ENCODE measurements at places on chromosomes 2 and 18. TPM values are rescaled to one million over a fixed set of nuclear protein-coding genes. Genes with fewer than 3 reads are reported as not detected.
A peak's percentile ranks its signal among the peaks of the same experiment; 100 is the strongest.

The GKN2 gene
- total RNA-seq: not detected

The ERMN gene
- 0.17 TPM for total RNA-seq

The SKOR2 gene
- total RNA-seq: not detected

The SERPINB13 gene
- total RNA-seq: not detected

The ERBB4 gene
- total RNA-seq: 0.17 TPM

The IL36G gene
- not detected for total RNA-seq

DNA sequence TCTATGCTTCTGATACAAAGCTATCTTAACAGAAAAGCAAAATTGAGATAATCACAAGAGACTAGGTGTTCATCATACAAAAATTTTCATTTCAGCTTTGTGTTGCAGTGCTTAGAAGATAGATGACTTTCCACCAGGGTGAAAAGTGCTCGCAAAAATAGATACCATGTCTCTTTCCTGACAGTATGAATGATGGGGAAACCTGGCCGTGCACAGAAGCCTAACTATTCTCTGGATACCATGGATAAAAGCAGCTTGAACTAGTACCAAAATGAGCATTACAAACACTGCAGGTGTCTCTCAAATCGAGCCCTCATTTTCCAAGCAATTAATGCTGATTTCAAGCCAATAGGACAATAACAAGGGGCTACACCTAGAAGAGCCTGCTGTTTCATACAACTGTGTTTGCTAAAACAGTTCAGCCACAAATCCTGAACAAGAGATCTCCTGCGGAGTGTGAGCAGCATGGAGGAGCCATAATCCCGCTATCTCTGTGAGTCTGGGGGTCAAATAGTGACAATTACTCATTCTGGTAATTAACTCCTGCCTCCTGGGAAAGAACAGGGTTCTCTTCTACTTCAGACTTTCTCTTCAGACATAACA, 507.6 kb downstream of the PID1 start:
- H3K27me3 ChIP-seq: no peaks in the 10 kb centered on the region
- H3K4me1 ChIP-seq: no peaks in the 10 kb centered on the region
- DNase-seq: no peak
- no peak overlapping the region for H3K27ac ChIP-seq
- no peaks in the 10 kb centered on the region for H3K36me3 ChIP-seq

DNA sequence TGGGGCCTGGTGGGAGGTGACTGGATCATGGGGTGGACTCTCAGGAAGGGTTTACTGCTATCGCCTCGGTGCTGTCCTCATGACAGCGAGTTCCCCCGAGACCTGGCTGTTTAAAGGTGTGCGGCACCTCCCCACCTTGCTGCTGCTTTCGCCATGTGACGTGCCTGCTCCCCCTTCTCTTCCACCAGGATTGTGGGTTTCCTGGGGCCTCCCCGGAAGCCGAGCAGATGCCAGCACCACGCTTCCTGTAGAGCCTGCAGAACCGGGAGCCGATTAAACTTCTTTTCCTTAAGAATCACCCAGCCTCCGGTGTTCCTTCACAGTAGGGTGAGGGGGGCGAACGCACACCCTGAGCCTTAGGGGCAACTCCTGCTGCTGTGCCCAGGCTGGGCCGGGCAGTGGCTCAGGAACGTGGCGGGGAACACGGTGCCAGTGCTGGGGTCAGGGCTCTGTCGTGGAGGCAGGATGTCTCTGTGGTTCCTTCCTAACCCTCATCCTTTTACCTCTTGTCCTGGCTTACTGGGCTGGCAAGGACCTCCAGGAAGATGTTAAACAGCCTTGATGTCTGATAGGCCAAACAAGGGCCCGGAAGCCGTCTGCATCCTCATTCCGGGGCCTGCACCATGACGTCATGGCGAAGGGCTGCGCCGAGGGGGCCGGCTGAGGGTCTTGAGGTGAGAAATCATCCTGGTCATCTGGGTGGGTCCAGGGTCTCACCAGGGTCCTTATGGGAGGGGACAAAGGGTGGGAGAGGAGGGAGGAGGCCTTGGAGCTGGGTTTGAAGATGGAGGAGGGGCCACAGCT, 12.7 kb downstream of the NEU4 start:
- no peaks in the 10 kb centered on the region for H3K4me1 ChIP-seq
- no peaks in the 10 kb centered on the region for H3K27me3 ChIP-seq
- no peak overlapping the region for H3K27ac ChIP-seq
- H3K36me3 ChIP-seq: no peaks in the 10 kb centered on the region

- DNase-seq: no peak
- H3K27me3 ChIP-seq: no peaks in the 10 kb centered on the region
- no peaks in the 10 kb centered on the region for H3K36me3 ChIP-seq
- H3K27ac ChIP-seq: no peak overlapping the region
Measured at GRCh38 chr18:79367480-79367879, 28.2 kb upstream of the NFATC1 start.

GRCh38 chr2:34853646-34854045, 1254.5 kb upstream of the FAM98A start:
- H3K27ac ChIP-seq: no peak overlapping the region
- H3K4me1 ChIP-seq: no peaks in the 10 kb centered on the region
- no peaks in the 10 kb centered on the region for H3K36me3 ChIP-seq

DNA sequence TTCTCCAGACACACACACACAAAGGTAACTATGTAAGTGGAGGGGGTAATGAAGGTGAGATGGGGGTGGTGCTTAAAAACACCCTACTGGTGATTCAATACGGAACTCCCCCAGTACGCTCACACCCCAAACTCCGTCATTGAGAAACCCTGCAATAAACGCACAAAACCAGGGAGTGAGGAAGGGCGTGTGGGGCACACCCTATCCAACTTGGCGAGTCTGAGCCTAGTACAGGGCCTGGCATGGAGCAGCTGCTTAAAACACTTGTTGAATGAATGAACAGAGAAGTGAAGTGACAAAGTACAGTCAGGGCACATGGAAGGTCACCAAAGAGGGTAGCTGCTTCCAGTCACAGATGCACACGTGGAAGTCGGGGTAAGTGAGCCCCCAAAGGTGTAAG, 146.8 kb upstream of the SMAD2 start:
- no peaks in the 10 kb centered on the region for H3K27me3 ChIP-seq
- H3K36me3 ChIP-seq: no peaks in the 10 kb centered on the region
- no peak overlapping the region for H3K4me3 ChIP-seq
- H3K27ac ChIP-seq: no peak overlapping the region
- H3K4me1 ChIP-seq: no peaks in the 10 kb centered on the region
- no peak for DNase-seq

- H3K36me3 ChIP-seq: peaks cover 5% of the 10 kb centered on the region
- H3K27ac ChIP-seq: no peak overlapping the region
- H3K27me3 ChIP-seq: no peaks in the 10 kb centered on the region
- H3K4me3 ChIP-seq: no peak overlapping the region
- no peaks in the 10 kb centered on the region for H3K4me1 ChIP-seq
- no peak for DNase-seq
Measured at GRCh38 chr2:191836853-191837769, 9.8 kb downstream of the CAVIN2 start.

DNA sequence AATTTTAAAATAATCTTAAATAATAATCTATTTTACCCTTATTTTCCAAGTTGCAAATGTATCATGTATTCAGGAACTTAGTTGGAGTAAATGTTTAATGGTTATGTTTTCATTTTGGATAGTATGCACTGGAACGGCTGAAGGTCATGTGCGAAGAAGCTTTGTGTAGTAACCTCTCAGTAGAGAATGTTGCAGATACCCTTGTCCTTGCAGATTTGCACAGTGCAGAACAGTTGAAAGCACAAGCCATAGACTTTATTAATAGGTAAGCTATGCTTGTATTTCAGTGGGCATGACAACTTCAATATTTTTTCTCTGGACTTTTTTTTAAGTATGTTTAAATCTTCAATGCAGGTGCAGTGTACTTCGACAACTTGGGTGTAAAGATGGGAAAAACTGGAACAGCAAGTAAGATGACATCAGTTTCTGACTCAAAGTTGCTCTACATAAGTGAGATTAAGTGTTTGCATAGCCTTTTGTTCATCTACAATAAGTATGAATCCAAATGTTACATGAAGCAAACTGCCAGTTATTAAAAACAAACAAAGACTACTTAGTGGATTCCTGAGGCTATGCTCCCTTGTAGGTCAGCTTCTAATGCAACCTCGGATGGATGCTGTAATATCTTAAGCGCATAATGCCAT, 63.1 kb downstream of the SPOPL start:
- no peaks in the 10 kb centered on the region for H3K36me3 ChIP-seq
- no peak overlapping the region for H3K27ac ChIP-seq
- H3K4me1 ChIP-seq: no peaks in the 10 kb centered on the region
- no peaks in the 10 kb centered on the region for H3K27me3 ChIP-seq
- DNase-seq: peak; percentile 33

DNA sequence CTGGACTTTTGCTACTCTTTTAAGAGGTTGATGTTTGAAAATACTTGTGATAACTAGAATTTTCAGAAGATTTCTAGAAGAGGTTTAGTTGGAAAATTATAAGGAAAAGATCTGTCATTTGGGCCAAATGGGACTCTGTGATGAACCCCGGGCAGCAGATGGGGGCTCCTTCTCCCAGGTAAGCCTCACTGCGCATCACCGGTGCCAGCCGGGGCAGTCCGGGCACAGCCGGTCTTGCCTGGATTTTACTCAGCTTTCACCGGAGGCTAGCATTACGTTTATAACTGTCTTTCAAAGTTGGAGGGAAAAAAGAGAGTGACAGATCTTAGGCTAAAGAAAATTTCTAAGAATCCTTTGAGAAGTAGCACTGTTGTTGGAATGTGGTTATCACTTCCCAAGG, 97.4 kb upstream of the B3GNT7 start:
- no peaks in the 10 kb centered on the region for H3K4me1 ChIP-seq
- H3K27ac ChIP-seq: no peak overlapping the region
- H3K4me3 ChIP-seq: no peak overlapping the region
- H3K36me3 ChIP-seq: peaks cover 5% of the 10 kb centered on the region
- no peaks in the 10 kb centered on the region for H3K27me3 ChIP-seq

- H3K27ac ChIP-seq: no peak overlapping the region
- DNase-seq: no peak
- no peak overlapping the region for H3K4me3 ChIP-seq
- no peaks in the 10 kb centered on the region for H3K36me3 ChIP-seq
- no peaks in the 10 kb centered on the region for H3K4me1 ChIP-seq
Measured at GRCh38 chr18:13455471-13455870, 236.9 kb downstream of the LDLRAD4 start.

DNA sequence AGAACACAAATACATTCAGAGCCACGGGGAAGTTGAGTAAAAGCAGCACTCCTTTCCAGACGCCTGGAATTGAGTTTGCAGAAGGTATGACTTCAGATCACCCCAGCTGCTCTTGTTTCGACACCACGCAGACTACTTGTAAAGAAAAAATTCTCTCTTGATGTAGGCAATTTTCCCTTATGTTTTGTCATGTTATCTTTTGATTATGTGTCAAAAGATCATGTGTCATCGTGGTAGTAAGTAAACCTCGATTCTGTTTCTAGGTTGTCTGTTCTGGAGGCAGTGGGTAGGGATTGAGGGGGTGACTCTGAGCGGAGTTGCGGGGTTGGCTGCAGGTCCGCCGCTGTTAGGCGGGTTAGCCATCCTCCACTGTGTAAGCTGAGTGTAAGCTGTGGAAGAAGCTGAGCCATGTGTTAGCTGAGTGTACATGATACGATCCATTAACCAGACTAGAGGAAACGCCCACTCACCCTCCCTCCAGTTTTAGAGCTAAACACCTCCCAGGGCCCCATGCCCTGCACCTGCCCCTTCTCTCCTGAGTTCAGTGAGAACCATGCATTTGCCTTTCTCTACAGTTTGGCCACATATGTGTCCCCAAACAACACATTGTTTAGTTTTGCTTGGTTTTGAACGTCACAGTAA, 181.8 kb downstream of the SNTG2 start:
- H3K4me3 ChIP-seq: no peak overlapping the region
- H3K4me1 ChIP-seq: no peaks in the 10 kb centered on the region
- DNase-seq: no peak
- no peaks in the 10 kb centered on the region for H3K27me3 ChIP-seq

DNA sequence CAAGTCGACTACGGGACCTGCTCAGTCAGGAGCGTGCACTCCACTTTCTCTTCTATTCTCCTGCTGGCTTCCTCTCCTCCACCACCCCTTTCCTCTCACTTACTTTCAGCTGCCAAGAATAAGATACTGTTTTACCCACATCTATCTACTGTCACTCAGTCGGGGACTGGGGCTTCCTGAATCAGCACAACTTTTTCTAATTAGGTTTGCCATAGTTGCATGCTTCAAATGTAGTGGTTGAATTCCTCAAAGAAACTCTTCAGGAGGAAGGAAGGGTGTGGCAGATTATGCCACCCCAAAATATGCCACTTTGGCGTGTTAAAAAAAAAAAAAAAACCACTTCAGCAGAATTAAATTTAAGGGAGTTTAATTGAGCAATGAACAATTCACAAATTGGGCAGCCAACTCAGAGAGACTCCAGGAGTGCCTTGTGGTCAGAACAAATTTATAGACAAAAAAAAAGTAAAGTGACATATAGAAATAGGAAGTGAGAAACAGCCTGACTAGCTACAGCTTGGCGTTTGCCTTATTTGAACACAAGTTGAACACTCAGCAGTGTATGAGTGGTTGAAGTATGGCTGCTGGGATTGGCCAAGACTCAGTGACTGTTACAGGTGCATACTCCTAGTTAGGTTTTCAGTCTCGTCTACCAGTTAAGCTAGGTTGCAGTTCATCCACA, 32.5 kb upstream of the RMDN2 start:
- no peaks in the 10 kb centered on the region for H3K27me3 ChIP-seq
- no peaks in the 10 kb centered on the region for H3K4me1 ChIP-seq
- no peak for DNase-seq

- no peak overlapping the region for H3K4me3 ChIP-seq
- H3K27me3 ChIP-seq: no peaks in the 10 kb centered on the region
- DNase-seq: no peak
- no peaks in the 10 kb centered on the region for H3K36me3 ChIP-seq
- H3K27ac ChIP-seq: no peak overlapping the region
- peaks cover 7% of the 10 kb centered on the region for H3K4me1 ChIP-seq
Measured at GRCh38 chr2:60486551-60486950, 66.9 kb downstream of the BCL11A start.

DNA sequence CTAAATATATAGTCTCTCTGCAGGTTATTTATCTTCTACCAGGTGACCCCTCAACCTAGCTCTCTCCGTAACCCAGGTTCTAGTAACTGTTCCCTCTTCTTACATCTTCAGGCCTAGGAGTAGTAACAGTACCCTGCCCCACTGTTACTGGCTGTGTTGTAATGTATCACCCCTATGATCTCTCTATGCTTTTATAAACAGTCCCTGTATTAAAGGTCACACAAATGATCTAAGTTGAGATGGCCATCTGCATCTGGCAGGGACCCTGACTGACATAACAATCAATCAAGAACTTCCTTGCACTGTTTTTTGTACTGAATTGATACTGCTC, 219.7 kb upstream of the STK17B start:
- DNase-seq: no peak
- no peak overlapping the region for H3K27ac ChIP-seq
- H3K36me3 ChIP-seq: no peaks in the 10 kb centered on the region
- H3K27me3 ChIP-seq: no peaks in the 10 kb centered on the region

- H3K27ac ChIP-seq: no peak overlapping the region
- no peak overlapping the region for H3K4me3 ChIP-seq
- H3K36me3 ChIP-seq: no peaks in the 10 kb centered on the region
- H3K4me1 ChIP-seq: no peaks in the 10 kb centered on the region
- no peak for DNase-seq
Measured at GRCh38 chr18:79476918-79477571, 81.3 kb downstream of the NFATC1 start.
